ENCODE measurements at places on chromosomes 11 and 22. TPM values are rescaled to one million over a fixed set of nuclear protein-coding genes. Genes with fewer than 3 reads are reported as not detected.

Gene FAM181B
- total RNA-seq, result 0.35 TPM

Gene HEPHL1
- not detected for total RNA-seq

Gene INS
- total RNA-seq, result not detected

Gene CCDC89
- total RNA-seq, result 0.44 TPM

Gene ZP1
- total RNA-seq, result not detected

Gene SCO2
- total RNA-seq, result 2.6 TPM

Gene KDM4E
- not detected for total RNA-seq

Gene PATE2
- total RNA-seq, result not detected

Gene CHRM1
- not detected for total RNA-seq
